Stimulated activated CD8-positive, alpha-beta memory T cell treated with anti-CD3 and anti-CD28 coated beads, Interleukin-2, amount 100 ng/mL, for 48 hours (primary cell): ENCODE measurements at places on chromosomes 12 and 14.

DNA sequence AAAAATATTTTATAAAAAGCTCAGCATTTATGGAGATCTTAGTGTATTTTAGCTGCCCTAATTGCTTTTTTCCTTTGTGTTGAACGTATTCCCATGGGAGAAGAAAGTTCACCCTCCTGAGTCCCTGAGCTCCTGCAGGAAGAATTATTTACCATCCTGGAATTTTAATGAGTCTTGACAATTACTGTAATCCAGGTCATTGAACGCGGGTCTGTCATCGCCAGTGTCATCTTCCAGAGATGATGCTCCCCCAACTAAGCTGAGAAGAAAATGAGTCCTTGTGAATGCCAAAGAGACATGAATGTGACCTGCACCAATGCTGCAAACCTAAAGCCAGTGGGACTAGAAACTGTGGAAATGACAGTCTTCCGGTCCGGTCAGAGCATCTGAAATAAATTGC, 129.5 kb downstream of the FBXL14 start:
- DNase-seq, result no peak

DNA sequence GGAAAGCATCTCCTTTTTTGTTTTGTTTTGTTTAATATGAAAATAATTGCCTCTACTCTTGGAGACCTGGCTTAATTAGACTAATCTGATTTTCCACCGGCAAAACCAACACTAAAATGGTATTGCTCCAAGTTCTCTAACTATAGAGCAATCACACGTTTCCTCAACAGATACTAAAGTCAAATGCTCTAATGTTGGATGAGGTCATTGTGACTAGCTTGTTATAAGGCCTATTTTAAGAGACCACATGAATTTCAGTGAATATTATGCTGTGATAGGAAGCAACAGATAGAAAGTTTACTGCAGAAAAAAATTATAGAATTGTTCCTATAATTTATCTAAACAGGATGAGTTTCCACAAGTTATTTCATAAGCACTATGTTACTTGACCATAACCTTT, 3.3 kb upstream of the CCDC196 start:
- DNase-seq, result no peak

- DNase-seq, result no peak
These were observed 35.0 kb downstream of the GIT2 start for GRCh38 chr12:109961201-109961600.

GRCh38 chr14:24094841-24095270, 745 bp downstream of the PCK2 start:
- DNase-seq, result no peak

GRCh38 chr12:11228296-11228879, 41.1 kb downstream of the PRB3 start:
- DNase-seq, result no peak

GRCh38 chr14:45526715-45527549, 273.9 kb upstream of the MIS18BP1 start:
- DNase-seq, result no peak

- DNase-seq, result no peak
These were observed 128.0 kb downstream of the NDUFA12 start for GRCh38 chr12:94875525-94875924.

GRCh38 chr14:99579903-99580571, 24.0 kb downstream of the CCDC85C start:
- no peak for DNase-seq

GRCh38 chr12:114011711-114012110, 45.6 kb upstream of the RBM19 start:
- no peak for DNase-seq

DNA sequence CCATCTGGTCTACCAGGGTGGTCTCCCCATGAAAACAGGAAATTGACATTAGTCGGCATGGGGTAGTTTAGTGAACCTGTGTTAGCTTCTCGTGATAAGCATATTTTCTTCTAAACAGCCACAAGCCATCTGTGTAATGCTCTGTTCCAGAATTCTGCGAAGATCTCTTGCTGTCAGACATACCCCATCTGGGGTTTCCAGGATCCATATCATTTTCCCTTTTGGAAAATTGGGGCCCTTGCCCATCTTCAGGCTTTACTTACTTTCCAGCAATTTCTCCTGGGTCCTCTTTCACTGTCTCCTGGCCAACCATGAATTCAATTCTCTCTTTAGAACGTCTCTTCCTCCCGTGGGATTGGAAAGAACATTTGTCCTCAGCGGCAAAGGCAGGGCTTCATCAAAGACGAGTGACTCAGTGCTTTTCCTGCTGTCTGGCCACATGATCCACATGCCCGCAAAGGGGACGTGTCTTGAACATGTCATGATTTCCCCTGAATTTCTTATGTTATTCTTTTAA, 21.4 kb upstream of the NCOR2 start:
- no peak for DNase-seq

DNA sequence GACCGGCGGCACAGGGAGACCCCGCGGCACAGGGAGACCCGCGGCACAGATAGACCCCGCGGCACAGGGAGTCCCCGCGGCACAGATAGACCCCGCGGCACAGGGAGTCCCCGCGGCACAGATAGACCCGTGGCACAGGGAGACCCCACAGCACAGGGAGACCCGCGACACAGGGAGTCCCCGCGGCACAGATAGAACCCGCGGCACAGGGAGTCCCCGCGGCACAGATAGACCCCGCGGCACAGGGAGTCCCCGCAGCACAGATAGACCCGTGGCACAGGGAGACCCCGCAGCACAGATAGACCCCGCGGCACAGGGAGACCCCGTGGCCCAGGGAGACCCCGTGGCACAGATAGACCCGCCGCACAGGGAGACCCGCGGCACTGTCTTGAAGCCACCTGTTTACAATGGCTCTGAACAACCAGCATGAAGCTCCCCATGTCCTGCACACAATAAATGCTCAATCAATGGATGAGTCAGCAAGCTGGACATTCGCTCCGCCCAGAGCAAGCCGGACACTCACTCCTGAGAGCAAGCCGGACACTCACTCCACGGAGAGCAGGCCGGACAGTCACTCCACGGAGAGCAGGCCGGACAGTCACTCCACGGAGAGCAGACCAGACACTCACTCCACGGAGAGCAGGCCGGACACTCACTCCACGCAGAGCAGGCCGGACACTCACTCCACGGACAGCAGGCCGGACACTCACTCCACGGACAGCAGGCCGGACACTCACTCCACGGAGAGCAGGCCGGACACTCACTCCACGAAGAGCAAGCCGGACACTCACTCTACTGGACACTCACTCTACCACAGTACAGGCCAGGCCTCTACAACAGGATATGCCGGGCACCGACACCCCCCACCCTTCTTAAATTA, 121.9 kb downstream of the RFLNA start:
- DNase-seq, result no peak

DNA sequence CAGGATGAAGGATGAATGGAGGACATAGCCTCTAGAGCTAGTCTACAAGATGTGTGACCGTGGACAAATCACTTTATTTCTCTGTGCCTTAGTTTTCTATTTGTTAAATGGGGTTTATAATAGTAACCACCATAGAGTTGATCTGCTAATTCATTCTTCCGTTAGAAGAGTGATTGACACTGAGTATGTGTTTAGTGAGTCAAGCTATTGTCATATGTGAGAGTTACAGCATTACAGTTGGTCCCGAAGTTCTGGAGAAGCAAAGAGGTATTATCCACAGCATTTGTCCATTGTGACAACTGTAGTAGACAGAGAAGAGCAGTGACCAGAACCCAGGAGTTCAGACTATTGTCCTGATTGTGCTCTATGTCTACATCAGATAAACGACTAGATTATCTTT, 14.1 kb downstream of the FAR2 start:
- no peak for DNase-seq

DNA sequence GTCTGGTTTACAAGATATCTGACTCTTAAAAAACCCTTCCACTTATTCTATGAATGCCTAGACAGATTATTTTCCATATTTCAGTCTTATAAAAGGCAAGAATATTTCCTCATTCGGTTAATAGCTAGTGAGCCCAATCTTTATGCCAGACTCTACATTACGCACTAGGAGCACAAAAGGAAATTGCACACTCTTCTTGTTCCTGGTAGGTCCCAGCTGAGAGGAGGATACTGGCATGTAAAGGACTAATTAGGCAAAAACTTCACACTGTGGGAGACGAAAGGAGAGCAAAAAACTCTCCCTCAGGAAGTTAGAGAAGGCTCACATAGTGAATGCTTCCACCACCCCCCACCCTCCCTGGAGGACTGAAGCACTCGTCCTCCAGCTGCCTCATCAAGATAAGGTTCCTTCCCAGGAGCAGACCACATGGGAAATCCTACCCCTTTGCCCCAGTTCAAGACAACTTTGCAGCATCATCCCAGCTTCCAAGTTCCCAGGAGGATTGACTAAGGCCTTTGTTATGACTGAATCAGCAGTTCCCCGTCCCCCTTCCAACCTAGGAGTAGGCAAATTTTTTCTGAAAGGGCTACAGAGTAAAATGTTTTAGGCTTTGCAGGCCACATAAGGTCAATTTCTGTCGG, 14.5 kb downstream of the CAPZA3 start:
- no peak for DNase-seq
